Stimulated activated CD4-positive, alpha-beta T cell treated with anti-CD3 and anti-CD28 coated beads, Interleukin-4, amount 100 ng/mL, for 24 hours (primary cell): ENCODE measurements at places on chromosomes 11 and 22.
A peak's percentile ranks its signal among the peaks of the same experiment; 100 is the strongest.

GRCh38 chr11:104148074-104148473 is 15.9 kb downstream of the PDGFD start:
- DNase-seq: no peak

DNA sequence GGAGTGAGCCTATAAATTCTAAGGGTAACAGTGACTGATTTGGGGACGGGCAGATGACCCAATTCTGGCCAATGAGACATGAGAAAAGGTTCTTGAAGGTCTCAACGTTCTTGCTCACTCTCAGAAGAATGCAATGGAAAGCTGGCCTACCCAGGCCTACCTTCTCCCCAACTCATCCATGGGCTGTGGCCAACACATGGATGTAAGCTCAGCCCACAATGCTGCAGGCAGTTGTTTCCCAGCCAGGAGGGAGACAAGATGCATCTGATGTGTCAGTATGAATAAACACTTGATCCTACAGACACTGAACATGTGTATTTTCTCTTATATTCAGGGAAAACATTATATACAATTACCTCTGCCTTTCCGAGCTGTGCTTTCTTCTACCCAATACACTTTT is 24.4 kb downstream of the PI4KA start:
- DNase-seq: no peak

DNA sequence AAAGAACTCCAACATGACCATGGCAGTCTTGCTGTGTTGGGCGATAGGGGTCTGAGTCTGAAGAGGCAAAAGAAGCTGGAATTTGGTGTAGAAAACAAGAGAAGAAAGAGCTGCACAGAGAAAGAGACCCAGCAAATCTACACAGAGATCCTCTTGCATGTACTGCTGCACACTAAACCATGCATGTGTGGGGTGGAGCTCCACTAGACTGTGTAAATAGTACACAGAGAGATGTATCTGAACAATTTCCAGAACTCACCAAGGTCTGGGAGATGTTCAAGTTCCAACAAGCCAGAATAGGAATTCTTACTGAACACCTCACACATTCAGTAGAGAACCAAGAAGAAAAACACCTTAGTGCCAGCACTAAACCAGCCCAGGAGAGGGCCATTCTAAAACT is 42.3 kb downstream of the CSF2RB start:
- DNase-seq: no peak

GRCh38 chr11:7611411-7611810 is 61.9 kb downstream of the CYB5R2 start:
- no peak for DNase-seq

DNA sequence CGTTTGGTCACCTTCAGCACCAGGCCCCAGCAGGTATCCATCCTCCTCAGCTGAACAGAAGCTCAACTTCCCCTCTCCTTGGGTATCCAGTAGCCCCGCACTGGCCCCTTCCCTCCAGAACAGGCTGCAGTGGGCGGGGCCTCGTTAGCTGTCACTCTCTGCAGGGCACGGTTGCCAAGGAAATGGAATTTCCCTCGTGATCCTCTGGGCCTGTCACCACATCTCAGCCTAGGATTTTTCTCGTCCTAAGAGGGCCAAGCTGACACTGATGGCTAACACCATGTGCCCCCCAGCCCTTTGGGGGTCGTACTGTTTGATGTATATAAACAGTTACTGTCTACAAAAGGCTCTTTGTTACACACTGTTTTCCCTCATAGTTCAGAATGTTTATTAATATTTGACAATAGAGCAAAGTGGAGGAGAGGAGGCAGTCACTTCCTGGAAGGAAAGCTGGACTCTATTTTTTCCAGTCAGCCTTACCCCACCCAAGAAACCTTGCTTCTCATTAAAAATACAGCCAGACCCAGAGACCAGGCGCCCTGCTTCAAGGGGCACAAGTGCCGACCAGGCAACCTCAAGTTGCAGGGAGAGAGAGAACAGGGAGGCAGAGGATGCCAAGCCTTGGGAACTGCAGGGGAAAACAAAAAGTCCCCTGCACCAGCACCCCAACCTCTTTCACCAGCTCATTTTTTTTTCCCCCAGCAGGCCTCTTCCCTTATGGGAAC is 44.5 kb downstream of the FEZ1 start:
- DNase-seq: no peak

DNA sequence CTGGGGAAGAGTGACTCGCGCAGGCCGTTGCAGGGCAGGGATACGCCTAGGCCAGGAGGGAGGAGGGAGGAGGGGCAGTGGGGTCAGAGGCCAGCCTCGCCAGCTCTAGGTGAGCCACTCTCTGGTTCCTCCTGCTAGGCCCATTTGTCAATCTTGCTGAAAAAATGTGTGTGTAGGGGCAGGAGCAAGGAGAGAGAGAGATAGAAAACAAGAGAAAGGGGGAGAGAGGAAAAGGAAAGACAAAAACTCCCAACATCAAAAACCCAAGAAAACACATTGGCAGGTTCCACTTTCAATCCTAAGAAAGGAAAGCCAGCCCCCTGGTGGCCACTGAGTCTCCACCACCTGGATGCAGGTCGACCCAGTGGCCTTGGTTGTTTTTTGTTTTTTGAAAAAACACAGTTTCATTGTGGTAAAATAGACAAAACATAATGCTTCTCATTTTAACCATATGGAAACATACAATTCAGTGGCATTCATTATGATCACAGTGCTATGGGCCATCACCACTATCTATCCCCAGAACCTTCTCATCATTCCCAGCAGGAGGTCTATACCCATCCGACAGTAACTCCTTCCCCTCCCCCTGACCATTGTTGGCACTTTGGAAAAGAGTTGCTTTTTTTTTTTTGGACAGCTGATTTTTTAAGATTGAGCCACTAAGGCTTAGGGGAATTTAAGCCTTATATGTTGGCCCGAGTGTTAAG is 10.9 kb downstream of the OMP start:
- no peak for DNase-seq

DNA sequence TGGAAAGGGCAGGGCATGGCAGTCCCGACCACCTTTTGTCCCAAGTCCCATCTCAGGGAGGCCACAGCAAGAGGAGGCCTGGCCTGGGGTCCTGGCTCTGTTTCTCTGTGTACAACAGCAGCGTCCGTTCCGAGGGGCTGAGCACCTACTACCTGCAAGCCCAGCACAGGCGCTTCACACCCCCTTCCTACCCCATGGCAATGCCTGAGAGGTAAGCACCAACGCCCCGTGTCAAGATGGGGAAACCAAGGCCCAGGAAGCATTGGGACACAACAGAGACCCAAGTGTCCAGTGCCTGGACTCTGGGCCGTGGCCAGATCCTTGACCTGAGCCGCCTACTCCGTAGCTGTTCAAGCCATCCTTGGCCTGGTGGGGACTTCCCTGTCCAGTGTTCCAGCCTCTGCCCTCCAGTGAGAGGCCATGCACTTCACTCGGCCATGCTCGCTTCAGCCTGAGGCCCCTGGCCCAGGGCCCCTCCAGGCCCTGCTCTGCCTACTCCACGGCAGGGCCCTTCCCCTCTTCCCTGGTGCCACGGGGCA is 14.3 kb upstream of the TCF20 start:
- no peak for DNase-seq

DNA sequence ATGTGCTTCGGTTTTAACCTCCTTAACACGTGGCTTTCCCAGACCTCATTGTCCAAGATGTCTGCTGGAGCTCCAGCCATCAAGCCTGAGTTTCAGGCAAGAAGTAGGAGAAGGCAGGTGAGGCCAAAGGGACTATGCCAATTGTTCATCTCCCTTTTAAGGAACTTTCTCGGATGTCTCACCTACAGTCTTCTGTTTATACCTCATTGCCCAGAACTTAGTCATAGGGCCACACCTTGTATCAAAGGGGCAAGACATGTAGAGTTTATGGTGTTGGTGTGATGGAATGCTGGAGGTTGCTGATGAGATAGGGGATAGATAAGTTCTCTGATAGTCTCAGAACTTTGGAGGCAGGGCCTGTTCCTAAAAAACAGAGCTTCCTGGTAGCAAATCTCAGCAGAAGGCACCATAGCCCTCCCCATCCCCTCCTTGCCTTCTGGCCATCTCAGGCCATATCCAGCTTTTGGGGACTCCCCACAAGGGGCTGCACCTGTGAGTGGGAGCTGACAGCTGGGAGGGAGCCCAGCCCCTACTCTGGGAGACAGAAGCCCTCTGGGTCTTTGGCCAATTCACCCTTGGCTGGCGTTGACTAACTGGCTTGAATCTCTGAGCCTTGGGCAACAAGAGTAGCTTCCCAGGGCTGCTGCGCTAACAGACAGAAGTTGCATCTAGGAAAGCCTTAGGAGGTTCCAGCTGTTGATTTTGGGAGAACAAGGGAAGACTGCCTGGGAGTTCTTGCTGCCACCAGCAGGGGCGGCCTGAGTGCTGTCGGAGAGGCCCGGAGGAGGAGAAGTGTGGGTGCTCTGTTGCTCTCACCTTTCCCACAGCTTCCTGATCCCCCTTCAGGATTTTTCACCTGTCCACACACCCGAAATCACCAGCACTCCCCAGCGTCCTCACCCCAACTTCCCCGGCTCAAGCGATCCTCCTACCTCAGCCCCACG is 149.8 kb upstream of the THY1 start:
- DNase-seq: no peak

- no peak for DNase-seq
Measured at GRCh38 chr11:1052133-1053011, 15.9 kb upstream of the MUC6 start.

DNA sequence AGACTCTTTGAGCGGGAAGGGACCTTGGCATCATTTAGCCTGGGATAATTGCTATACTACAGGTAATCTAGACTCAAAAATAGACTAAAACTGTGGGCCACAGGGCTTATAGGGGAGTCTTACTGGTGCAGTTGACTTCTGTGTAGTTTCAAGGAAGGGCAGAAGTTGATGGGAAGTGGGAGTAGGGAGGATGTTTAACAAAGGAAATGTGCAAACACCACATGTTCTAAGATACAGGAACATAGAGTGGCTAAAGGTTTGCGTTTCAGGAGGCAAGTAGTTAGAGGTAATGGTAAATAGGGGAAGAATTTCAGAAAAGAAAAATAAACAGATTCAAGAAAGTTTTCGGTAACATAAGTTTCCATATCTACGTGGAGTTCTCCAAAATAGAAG is 14.4 kb upstream of the SORL1 start:
- DNase-seq: no peak

DNA sequence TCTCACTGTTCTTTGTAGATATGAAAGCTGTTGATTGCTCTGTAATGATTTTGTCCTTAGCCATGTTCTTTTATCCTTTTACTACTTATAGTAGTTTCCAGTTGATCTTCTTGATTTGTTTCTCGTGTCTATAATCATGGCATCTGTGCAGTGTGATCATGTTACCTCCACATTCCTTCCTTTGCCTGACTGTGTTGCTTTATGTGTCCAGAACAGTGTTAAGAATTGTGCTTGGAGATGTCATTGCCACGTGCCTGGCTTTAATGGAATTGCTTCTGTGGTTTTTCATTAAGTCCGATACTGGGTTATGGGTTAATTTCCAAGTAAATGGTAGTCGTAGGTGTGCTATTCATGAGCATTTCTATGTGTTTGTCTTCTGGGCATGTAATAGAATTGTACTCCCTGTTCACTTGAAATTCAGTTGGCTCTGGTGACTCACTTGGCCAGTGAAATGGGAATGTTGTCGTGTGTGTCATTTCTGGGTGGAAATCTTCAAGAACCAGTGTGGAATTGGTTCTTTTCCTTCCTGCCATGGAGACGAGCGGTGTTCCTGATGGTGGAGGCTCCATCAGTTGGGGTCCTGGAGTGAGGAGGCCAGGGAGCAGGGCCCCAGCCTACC is 6.8 kb downstream of the GTSE1 start:
- DNase-seq: no peak

DNA sequence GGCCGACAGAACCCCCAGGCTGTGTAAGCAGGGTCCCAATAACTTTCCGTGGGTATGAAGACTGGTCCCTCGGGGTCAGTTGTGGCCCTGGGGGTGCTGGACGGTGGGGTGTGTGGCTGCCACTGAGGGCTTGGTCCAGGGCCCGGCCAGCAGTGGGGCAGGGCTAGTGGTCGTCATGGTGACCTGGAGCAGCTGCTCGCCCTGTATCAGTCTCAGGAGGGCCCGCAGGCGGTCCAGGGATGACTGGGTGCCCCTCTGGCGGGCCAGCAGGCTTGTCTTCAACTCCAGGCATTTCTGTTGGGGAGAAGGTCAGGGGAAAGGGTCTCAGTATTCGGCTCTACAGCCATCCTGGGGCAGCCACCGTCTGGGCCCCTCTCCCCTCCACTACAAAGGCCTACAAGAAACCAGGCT is 126.8 kb downstream of the PHF21B start:
- DNase-seq: no peak

- no peak for DNase-seq
Measured at GRCh38 chr11:46639197-46639839, 22.0 kb downstream of the ATG13 start.

GRCh38 chr22:31738566-31738965 is 11.4 kb downstream of the PRR14L start:
- no peak for DNase-seq

GRCh38 chr22:48927591-48927990 is 900.1 kb downstream of the BRD1 start:
- no peak for DNase-seq

DNA sequence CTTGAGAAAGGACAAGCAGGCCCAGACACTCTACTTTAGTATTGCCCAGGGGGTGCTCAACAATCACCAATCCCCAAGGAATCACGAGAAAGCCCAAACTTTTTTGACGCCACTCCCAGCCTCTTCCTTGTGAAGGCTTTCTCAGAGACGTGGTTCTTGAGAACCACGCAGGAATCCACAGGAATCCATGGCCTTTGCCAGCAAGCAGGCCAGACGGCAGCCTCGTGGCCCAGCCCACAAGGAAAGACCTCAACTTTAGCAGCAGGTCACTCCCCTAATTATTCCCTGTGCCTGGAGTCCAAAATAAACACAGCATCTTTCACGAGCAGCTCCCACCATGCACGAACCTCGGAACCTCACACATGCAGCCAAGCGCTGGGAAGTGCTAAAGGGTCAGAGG is 104.2 kb downstream of the WT1 start:
- DNase-seq: no peak

- DNase-seq: no peak
Measured at GRCh38 chr11:102143867-102144266, 33.6 kb downstream of the YAP1 start.

DNA sequence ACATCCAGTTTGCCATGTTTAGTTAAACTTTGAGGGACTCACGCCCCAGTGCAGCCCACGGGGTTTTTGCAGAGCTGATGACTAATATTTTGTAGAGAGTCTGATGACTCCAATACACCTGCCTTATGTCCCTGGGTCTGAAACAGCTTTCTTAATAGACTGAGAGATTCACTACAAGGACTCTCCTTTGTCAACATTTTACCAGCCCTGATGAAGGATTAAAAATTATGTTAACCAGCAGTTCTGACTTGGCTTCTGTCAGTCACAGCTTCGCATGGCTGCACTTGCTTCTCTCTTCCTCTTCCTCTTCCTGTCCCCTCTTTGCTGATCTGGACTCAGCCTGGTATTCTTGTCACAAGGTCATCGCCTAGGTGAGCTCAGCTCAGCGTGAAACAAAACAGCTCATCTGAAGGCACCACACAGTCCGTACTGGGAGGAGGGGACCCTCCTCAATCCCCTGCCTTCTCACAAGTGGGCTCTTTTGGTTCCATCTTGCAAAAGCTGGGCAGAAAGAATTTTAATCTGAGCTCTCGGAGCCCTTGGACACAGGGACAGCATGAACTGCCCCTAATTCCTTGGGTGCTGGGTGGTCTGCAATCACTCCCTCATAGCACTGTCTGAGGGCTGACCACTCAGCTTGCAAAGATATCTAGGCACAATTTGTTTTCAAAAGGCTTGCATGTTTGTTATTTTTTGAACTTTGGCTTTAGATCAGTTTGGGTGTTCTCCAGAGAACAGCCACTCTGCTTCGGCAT is 38.1 kb upstream of the POU2AF1 start:
- DNase-seq: peak; percentile 35
